CD4-positive, alpha-beta T cell treated with Interleukin-17A for 1 hour (primary cell): ENCODE measurements at places on chromosomes 2 and 18.

DNA sequence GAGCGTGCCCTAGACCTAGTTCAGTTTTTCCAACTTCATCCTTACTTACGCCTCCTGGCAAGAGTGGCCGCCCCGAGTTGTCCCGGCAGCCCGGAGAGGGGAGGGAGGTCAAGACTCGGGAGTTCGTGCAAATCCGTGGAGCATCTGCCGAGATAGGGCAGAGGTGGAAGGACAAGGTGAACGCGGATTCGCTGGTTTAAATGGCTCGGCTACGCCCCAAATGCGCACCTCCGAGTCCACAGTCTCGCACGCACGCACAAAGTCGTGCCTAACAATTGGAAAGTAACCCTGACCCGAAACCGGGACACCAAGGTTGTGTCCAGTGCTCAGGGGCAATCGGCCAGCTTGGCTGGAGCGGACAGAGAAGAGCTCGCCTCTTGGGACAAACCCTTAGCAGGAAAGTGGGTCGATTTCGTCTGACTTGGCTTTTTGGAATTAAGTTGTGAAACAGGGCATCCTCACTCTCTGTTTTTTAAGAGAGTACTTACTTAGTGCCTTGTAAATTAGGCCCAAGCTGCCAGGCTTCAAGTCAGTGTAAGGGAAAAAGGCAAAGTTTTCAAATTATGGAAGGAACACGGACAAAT lies 726 bp upstream of the SS18 start:
- DNase-seq: no peak

GRCh38 chr2:71853858-71854257 lies 293.8 kb downstream of the CYP26B1 start:
- no peak for DNase-seq

DNA sequence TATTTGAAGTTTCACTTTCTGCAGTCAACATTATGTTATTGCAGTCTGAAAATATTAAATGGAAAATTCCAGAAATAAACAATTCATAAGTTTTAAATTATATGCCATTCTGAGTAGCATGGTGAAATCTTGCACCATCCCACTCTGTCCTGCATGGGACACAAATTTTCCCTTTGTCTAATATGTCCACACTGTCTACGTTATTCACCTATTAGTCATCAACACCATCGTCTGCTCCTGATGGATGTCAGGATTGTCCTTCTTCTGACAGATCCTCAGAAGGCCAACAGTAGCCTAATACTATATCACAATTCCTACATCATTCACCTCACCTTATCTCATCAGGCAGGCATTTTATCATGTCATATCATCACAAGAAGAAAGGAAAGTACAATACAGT lies 163.1 kb downstream of the TXNL1 start:
- DNase-seq: no peak

DNA sequence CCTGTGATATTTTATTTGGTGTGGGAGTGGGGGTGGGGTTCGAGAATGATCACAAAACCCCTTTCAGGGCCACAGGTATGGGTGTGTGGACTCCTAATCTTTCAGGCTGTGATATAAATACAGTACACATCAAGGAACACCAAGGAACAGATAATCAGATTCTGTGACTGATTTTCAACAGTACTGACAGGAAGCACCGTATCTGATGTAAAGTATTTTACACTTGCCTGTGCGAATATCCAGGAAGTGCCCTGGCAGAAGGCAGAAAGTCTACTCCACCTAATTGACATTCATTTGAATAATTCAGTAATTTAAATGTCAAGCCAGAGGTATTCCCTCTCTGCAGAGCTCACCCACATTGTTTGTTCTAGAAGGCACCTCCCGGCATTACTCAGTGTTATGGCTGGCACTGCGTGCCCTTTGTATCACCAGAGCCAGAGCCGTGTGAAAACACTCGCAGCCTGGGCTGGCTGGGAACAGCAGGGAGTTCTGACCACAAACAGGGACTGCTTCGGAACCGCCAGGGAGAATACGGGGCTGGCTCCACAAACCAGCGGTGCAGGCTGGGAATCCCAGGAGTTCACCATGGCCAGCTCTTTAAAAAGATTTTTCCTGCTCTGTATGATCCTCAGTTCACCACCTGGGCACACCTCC lies 91.8 kb downstream of the ACVR1 start:
- peak; percentile 11 for DNase-seq

GRCh38 chr2:129857200-129857599 lies 122.3 kb upstream of the RAB6C start:
- DNase-seq: no peak
